ENCODE measurements at places on chromosomes 11 and 22.

DNA sequence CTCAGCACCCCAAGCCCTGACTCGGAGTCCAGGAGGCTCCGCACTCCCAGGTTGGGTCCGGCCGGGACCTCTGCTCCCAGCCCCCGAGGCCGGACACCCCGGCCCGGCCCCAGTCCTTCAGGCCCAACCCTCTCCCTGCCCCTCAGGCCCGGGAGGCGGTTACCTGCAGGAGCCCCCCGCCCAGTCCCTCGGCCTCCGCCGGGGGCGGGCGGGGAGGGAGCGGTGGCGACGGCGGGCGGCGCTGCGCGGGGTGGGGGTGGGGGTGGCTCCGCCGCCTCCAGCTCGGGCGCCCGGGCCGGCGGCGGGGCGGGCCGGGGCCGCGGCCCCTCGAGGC is 310 bp downstream of the TCF20 start:
- DNase-seq = no peak

DNA sequence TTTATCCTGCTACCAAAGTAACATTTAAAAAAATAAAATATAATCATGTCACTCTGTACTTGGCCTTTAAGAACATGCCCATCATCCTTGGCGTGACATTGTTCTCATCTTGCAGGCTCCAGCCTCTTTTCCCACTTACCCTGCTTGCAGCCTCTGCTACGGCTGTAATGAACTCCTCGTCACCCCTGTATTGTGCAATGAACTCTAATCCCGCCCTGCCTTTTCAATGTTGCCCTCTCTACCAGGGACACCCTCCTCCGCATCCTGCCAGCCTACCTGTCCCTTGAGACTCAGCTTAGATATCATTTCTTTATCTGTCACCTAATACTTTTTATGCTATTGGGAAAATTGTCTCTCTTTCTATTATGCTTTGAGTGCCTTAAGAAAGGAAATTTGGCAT is 12.6 kb upstream of the MMP20 start:
- no peak for DNase-seq

DNA sequence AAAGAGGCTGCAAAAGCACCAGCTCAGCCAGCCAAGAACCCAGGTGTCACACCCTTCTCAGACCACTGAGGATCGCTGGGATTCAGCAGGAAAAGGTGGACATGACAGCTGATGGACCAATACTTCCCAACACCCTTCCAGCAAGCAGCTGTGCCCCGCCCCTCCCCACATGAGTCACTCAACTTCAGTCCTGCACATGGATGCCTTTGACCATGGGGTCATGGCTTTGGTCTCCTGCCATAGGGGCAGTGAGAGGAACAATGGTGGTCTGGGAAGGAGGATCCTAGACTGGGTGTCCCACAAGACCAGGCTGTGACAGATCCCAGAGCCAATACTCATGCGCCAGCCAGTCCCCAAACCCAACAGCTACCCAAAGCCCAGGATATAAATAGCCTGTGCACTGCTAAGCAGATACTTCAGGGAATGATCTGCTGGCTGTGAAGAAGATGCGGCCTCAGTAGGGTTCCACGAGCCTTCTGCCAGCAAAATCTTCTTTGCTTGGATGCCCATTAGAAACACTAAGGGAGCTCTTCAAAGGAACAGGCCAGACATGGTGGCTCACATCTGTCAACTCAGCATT is 5.5 kb upstream of the RGL4 start:
- no peak for DNase-seq

- DNase-seq = no peak
Measured at GRCh38 chr11:57543593-57543992, 6.2 kb downstream of the SMTNL1 start.

DNA sequence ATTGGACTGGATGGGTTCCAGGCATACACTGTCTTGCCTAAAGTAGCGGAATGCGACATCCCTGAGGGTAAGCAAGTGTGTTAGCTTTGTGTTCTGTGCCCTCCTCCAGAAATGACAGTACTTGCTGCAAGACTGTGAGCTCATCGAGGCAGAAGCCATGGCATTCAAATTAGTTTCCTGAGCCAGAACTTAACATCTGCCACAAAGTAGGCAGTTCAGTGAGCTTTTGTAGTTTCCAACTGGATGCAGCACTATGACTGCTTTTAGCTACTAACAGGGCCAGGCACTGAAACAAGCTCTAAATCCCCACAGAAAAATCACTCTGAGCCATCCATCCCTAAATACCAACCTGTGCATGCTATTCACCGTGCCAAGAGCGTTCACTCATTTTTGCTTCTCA is 1.2 kb upstream of the FAR1 start:
- no peak for DNase-seq

- DNase-seq = no peak
Measured at GRCh38 chr22:27274770-27275449, 526.6 kb downstream of the MN1 start.

DNA sequence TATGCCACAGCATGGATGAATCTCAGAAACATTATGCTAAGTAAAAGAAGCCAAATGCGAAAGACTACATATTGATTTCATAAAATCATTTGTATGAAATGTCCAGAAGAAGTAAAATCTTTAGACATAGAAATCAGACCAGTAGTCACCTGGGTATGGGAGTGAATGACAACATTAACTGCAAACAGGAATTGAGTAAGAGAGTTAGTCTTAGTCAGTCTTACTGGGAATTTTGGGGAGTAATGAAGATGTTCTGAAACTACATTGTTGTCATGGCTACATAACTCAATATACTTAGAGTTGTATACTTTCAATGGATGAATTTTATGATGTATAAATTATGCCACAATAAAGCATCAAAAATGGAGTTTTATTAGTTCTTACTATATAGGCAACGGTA is 107.8 kb upstream of the CHORDC1 start:
- DNase-seq = no peak

DNA sequence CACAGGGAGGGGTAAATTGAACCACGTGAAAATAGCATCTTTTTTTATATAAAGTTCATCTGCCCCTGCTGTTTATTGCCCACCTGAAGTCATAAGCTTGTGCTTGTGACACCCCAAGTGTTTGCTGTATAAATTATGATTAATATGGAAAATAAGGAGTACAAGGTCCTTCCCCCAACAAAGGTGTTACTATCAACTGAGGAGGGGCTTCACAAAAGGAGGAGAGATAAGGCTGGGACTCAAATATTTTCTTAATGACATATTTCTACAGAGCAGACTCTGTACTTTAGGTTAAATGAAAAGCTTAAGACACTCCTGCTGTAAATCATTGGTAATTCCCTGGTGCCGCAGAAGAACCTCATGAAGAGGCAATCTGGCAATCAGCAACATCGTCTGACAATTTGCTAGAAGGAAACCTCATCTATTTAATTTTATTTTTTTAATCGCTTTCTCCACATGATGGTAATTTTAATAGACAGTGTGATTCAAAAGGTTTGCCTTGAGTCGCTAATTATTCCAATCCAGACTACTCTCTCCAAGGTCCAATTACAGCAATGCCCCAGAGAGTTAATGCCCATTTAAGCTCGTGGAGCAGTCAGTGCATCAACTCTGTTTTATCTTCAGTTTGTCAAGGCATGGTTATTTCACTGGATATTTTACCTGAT is 1432.4 kb downstream of the FAM181B start:
- no peak for DNase-seq

GRCh38 chr11:5690216-5690615 is 626 bp downstream of the TRIM22 start:
- no peak for DNase-seq

Measured in NCI-H1092 (cell line).